Hematopoietic multipotent progenitor cell treated with erythropoietin and hydrocortisone succinate and interleukin-3 and kit ligand, for 8 days (in vitro differentiated cells): ENCODE measurements at places on chromosomes 11 and 22.
A peak's percentile ranks its signal among the peaks of the same experiment; 100 is the strongest.

DNA sequence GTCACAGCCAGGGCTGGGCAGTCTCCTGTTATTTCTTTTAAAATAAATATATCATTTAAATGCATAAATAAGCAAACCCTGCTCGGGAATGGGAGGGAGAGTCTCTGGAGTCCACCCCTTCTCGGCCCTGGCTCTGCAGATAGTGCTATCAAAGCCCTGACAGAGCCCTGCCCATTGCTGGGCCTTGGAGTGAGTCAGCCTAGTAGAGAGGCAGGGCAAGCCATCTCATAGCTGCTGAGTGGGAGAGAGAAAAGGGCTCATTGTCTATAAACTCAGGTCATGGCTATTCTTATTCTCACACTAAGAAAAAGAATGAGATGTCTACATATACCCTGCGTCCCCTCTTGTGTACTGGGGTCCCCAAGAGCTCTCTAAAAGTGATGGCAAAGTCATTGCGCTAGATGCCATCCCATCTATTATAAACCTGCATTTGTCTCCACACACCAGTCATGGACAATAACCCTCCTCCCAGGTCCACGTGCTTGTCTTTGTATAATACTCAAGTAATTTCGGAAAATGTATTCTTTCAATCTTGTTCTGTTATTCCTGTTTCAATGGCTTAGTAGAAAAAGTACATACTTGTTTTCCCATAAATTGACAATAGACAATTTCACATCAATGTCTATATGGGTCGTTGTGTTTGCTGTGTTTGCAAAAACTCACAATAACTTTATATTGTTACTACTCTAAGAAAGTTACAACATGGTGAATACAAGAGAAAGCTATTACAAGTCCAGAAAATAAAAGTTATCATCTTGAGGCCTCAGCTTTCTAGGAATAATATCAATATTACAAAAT, 13.4 kb downstream of the OR51B4 start:
- DNase-seq: peak; percentile 99

DNA sequence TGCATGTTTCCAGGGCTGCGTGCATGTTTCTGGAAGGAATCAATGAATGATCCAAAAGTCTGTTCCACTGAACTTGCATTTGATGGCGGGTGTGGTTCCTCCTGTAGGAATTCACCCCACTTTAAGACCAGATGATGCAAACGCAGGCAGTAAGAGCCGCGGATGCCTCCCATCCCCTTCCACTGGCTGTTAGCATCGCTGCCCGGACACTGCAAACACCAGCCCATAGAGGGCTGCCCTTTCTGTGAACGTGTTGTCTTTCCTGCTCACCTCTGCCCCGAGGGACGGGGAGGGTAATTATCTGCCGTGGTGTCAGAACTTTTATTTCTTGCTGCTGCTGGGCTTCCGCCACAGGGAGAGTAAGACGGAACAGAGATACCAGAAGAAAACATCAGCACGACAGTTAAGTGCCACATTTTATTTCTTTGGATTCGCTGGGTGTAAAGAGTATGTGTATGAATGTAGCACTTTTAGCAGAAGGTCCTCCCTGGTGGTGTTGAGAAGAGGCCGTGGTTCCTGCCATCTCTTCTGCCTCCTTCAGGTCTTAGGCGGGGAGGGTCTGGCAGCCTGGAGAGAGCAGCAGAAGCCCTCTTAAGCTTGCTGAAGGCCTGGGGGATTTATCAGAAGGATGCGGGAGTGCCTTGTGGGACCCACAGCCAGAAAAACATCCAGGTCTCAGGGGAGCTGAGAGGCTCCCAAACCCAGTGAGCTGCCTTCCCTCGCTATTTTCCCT, 53.2 kb upstream of the NECTIN1 start:
- DNase-seq: no peak

DNA sequence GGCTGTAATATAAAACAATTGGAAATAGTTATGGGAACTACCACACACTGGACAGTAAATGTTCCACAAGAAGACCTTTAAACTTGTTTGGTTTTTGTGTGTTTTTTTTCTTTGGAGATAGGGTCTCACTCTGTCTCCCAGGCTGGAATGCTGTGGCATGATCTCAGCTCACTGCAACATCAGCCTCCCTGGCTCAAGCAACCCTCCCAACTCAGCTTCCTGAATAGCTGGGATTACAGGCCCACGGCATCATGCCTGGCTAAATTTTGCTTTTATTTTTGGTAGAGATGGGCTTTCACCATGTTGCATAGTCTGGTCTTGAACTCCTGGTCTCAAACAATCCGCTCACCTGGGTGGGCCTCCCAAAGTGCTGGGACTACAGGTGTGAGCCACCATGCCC, 121.0 kb downstream of the MPPED2 start:
- DNase-seq: no peak

- DNase-seq: peak; percentile 63
Observed at GRCh38 chr22:36510966-36511881, 4.4 kb upstream of the FOXRED2 start.

- DNase-seq: no peak
Observed at GRCh38 chr11:92070026-92070889, 154.4 kb upstream of the FAT3 start.

DNA sequence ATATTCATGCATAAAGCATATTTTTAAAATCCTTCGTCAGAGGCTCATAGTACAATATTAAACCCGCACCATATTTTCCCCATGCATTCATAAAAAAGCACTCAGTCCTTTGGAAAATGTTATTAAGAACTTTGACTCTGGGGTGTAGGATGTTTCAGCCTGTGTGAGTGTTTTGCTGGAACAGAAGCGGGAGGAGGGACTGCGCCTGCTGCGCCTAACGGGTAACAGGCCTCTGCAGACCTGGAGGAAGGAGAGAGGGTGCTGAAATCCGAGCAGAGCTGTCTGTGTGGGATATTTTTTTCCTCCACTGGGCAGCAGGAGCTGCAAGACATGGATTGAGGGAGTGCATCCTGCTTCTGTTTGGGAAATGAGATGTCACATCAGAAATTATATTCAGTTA, 483.0 kb downstream of the BRD1 start:
- no peak for DNase-seq

- peak; percentile 56 for DNase-seq
Observed at GRCh38 chr11:16935518-16936302, 78.5 kb downstream of the PLEKHA7 start.

DNA sequence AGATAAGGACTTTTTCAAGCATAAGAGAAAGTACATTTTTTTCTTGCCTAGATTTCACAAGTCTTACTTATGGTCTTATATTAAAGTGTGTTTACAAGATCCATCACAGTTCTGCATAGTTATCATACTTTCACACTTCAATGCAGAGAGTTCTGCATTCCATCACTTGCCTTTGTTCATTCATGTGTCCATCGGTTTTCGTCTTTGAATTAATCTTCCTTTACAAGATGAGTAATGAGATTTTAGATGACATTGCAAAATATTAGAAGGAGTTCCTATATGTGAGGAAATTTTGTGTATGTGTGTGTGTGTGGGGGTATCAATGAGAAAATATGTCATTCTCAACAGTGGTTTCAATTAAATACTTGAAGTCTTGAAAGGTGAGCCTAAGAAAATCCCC, 98.1 kb upstream of the GUCY1A2 start:
- no peak for DNase-seq

- DNase-seq: no peak
Observed at GRCh38 chr22:43274595-43275240, 68.5 kb downstream of the SCUBE1 start.

- DNase-seq: no peak
Observed at GRCh38 chr22:27980424-27981148, 61.5 kb upstream of the PITPNB start.

- DNase-seq: no peak
Observed at GRCh38 chr22:32334660-32335365, 22.9 kb upstream of the RFPL3 start.

DNA sequence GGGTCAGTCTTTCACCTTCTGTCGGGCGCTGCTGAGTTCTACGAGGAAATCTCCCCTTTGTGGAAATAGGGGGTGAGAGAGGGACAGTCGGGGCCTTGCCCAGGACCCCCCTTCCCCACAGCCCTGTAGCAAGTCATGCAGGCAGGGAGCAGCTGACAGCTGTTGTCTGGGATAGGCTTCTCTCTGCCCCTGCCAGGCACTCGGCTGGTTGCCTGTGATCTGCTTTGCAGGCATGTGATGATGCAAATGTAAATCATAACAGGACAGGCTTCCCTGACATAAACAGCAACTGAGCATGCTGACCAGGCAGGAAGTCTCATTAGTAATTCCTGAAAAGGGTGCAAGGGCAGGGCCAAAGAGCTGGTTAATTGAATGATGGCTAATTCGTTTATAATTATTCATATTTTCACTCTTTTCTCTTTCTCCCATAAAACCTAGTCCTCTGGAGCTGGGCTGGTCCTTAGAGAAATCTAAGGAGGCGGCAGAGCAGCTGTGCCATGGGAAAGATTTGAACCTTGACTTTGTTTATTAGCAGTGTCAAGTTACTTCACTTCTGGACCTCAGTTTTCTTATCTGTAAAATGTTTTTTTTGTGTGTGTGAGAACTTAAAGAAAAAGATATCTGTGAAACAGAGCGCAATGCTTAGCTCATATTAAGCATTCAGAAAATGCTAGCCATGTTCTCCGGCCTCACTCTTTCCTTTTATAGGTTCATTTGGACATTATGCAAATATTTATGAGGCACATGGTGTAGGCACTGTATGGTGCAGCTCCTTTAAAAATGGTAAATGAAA, 129.7 kb downstream of the LDLRAD3 start:
- peak; percentile 42 for DNase-seq

DNA sequence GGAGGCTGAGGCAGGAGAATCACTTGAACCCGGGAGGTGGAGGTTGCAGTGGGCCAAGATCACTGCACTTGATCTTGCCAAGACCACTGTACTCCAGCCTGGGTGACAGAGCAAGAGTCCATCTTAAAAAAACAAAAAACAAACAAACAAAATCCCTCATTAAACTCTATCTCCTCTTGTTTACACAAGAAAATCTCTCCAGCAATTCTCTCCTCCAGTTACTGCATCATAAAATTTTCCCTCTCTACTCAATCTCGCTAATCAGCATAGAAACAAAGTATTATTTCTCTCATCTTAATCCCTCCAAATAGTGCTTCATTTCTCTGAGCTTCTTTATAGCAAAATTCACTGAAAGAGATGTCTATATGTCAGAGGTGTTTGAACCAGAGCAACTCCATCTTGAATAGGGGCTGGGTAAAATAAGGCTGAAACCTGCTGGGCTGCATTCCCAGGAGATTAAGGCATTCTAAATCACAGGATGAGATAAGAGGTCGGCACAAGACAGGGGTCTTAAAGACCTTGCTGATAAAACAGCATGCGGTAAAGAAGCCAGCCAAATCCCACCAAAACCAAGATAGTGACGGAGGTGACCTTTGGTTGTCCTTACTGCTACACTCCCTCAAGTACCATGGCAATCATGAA, 19.8 kb downstream of the MTMR2 start:
- no peak for DNase-seq

- no peak for DNase-seq
Observed at GRCh38 chr22:37443977-37444376, 16.7 kb upstream of the ELFN2 start.

GRCh38 chr11:104625246-104625645, 273.0 kb downstream of the CASP12 start:
- DNase-seq: peak; percentile 10

DNA sequence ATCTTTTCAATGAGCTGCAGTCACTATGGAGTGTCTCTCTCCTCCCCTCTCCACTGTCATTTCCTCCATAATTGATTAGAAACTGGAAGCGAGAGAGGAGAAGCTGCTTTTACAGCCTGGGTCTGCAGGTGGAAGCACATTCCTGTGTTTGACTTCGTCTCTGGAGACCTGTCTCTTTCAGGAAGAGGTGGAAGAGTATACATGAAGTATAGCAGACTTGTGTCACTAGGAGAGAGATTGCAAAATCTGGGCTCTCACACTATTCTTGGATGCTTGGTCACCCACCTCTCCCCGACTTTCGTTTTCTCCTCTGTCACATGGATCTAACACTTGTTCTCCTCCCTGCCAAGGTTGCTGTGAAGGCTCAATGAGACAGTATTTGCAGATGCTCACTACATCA, 323.3 kb downstream of the NTM start:
- DNase-seq: no peak

- DNase-seq: peak; percentile 65
Observed at GRCh38 chr11:58513747-58514367, 6.0 kb upstream of the OR5B21 start.

- DNase-seq: no peak
Observed at GRCh38 chr22:43823353-43823908, 11.3 kb upstream of the EFCAB6 start.

DNA sequence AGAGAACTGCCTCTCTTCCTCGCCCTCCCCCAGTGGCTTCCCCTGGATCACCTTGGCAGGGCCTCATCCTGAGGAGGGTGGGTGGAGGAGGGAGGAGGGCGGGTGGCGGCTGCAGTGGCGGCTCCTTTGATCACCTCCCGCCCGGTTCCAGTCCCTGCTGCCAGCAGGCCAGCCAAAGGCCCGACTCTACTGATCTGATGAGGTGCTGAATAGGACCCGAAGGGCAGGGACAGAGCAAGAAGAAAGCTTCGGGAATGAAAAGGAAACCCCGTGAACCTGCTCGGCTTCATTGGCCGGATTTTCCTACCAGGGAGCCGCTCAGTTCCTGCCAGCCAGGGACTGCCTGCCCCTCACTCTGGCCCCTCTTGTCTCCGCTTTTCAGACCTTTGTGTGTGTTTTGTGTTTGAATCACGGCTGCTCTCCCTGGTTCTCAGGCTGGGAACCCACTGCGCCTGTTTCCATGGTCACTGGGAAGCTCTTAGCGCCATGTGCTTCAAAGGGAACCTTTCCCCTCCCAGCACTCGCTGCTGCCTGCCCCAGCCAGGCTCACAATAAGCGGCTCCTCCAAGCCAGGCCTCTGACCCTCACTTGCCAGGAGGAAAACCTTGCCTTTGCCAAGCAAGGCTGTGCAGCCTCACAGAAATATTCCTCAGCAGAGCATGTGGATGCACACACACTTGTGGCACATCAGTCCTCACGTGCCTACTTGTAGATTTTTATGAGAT, 56.8 kb downstream of the C22orf31 start:
- no peak for DNase-seq

- DNase-seq: no peak
Observed at GRCh38 chr11:102630598-102631448, 5.7 kb upstream of the MMP20 start.

GRCh38 chr11:66950112-66950535, 8.1 kb downstream of the PC start:
- DNase-seq: no peak

GRCh38 chr11:115819014-115819413, 314.8 kb upstream of the CADM1 start:
- DNase-seq: no peak

DNA sequence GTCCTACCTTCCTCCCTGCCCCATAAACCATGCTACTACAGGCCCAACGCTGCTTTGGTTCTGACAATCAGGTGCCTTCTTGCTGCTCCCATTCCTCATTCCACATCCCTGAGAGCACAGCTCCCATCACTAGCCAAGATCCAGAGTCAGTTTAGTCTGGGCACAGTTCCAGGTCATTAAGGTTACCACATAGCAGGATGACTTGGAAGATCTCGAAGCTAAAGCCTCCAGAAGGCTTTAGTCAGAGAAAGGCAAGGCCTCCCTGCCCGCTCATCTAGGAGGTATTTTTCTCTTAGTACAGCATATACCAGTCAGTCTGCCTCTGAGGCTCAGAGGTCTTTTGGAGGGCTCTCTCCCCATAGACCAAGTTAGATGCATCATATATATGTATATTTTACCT, 30.3 kb downstream of the TRIM66 start:
- no peak for DNase-seq
